ENCODE measurements at places on chromosomes 13 and 19. TPM values are rescaled to one million over a fixed set of nuclear protein-coding genes. Genes with fewer than 3 reads are reported as not detected.

GRCh38 chr13:37701306-37701705 is 102.7 kb upstream of the POSTN start:
- no peaks in the 10 kb centered on the region for H3K36me3 ChIP-seq
- no peak overlapping the region for H3K27ac ChIP-seq
- no peaks in the 10 kb centered on the region for H3K27me3 ChIP-seq
- no peaks in the 10 kb centered on the region for H3K4me1 ChIP-seq

DNA sequence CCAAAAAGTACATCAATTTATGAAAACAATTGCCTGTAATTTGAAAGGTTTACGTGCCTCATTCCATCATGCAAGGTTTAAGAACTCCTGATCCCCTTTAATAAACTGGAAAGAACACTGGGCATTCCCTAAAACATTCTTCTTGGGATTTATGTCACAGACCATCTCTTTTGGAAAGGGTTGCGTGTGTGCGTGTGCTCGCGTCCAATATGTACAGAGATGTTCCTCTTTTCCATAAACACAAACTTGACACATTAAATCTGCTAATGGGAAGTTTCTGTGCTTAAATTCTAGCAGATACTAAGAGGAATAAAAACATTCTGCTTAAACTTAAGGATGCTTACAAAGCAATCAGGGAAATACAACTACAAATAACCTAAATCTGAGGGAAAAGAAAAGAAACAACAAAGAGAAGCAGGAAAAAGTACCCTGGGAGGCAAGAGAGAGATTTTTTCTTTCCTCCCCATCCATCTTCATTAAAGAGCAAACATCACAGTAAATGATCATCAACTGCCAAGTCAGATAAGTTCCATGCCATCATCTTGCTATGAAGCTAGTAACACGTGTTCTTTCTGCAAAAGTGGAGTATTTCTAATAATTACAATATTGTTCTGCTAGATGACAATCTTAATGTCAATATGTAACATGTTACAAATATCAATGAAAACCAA is 83.7 kb downstream of the STK24 start:
- peak overlapping the region; percentile 44 for H3K27ac ChIP-seq
- H3K36me3 ChIP-seq: peaks cover 5% of the 10 kb centered on the region
- DNase-seq: no peak
- no peak overlapping the region for H3K4me3 ChIP-seq

- H3K27me3 ChIP-seq: no peaks in the 10 kb centered on the region
- no peak for DNase-seq
- H3K4me1 ChIP-seq: peaks cover 27% of the 10 kb centered on the region
- no peak overlapping the region for H3K4me3 ChIP-seq
Observed at GRCh38 chr13:44160591-44161191, 212.9 kb upstream of the SERP2 start.

DNA sequence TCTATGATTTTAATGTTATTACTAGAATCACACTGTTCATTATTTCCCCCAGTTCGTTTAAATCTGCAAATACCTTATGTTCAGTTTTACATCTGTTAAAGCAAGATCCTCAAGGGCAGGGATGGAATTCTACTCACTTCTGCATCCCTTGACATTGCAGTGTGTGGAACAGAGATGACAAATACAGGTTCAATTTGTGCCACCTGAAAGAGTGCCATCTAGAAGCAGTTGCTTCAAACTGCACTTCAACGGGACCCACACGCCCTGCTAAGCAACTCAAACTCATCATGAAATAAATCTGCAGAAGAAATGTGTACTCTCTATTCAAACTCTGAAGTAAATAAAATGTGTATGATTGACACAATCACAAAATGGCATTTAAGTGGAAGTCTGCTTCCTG is 44.5 kb downstream of the RUBCNL start:
- H3K36me3 ChIP-seq: no peaks in the 10 kb centered on the region
- no peak for DNase-seq
- no peaks in the 10 kb centered on the region for H3K27me3 ChIP-seq
- H3K4me3 ChIP-seq: no peak overlapping the region

- peaks cover 11% of the 10 kb centered on the region for H3K27me3 ChIP-seq
- H3K4me1 ChIP-seq: peaks cover 3% of the 10 kb centered on the region
- no peak overlapping the region for H3K4me3 ChIP-seq
- no peaks in the 10 kb centered on the region for H3K36me3 ChIP-seq
- peak; percentile 35 for DNase-seq
Observed at GRCh38 chr19:46030812-46031550, 8.1 kb upstream of the PGLYRP1 start.

DNA sequence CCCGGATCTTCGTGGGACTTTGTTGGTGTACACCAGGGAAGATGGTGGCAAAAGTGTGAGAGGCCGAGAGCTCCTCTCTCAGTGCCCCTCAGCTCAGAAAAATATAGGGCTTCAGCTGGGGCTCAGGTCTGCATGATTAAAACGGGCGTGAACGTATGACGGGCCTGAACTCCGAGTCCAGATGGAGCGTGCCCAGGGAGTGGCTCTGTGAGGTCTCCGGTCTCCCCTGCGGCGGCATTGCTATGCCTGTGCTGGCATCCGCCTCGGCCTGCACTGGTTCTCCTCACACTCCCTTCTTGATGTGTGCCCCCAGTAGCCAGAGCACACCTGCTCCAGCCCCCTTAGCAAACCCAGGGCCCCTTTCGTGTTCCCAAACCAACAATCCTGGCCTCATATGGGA is 82.0 kb downstream of the TEX29 start:
- no peaks in the 10 kb centered on the region for H3K36me3 ChIP-seq
- H3K27ac ChIP-seq: no peak overlapping the region
- H3K27me3 ChIP-seq: peaks cover 12% of the 10 kb centered on the region
- H3K4me1 ChIP-seq: no peaks in the 10 kb centered on the region
- no peak overlapping the region for H3K4me3 ChIP-seq
- DNase-seq: no peak

DNA sequence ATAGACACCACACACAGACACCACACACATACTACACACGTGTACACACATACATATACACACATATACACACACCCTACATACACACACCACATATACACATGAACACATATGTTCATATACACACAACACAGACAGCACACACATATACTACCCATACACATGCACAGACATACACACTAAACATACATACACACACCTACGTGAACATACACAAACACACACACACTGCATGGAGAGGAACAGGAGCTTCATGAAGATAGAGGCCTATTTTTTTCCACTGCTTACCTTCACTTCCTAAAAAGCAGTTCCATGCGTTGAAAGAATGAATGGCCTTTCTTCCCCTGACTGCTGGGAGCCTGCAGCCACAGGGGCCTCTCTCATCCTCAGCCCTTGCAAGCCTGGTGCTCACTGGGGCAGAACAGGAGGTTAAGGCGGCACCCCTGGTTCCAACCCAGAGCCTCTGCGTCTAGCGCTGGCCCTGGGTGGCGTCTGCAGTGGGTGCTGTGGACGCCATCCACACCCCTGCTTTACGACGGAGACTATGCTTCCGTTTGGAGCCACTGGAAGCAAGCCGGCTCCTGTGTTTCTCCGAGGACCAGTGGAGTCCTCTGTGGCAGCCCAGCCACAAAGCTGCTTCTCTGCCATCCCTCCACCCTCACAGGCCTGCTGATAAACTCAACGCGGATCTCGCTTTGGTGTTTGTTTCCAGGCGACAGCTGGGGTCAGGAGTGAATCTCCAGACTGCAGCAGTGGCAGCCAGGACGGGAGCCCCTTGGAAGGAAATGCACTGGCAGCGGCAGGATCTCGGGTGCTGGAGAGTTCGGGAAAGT is 1.9 kb upstream of the RASA3 start:
- no peak for DNase-seq
- H3K4me3 ChIP-seq: no peak overlapping the region
- no peaks in the 10 kb centered on the region for H3K27me3 ChIP-seq
- no peak overlapping the region for H3K27ac ChIP-seq
- no peaks in the 10 kb centered on the region for H3K36me3 ChIP-seq

DNA sequence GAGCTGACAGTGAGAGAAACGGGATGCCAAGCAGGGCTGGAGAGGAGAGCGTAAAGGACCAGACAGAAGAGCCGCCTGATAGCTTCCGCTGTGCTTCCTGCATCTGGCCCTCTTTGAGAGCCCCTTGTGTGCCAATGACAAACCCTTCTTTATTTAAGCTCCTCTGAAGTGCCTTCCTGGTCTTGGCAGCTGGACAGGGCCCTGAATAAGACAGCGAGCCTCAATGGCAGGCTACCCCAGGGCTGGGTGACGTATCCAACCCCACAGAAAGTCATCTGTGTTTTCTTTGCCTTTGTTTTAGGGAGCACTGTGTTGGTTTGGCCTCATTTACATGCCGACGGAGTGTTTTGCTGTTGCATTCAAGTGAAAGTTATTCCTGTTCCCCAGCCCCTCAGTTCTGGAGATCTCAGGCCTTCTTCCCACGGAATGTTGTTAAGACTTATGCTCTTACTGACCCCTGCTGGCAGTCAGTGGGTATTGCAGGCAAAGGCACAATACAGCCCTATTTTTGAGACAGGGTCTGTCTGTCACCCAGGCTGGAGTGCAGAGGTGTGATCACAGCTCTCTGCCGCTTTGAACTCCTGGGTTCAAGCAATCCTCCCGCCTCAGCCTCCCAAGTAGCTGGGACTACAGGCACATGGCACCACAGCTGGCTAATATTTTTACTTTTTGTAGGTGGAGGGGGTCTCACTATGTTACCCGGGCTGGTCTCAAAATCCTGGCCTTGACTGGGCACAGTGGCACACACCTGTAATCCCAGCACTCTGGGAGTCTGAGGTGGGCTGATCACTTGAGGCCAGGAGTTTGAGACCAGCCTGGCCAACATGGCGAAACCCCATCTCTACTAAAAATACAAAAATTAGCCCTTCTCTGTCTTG is 16.8 kb downstream of the CCL25 start:
- no peak overlapping the region for H3K4me3 ChIP-seq
- no peaks in the 10 kb centered on the region for H3K36me3 ChIP-seq
- H3K4me1 ChIP-seq: no peaks in the 10 kb centered on the region
- H3K27ac ChIP-seq: no peak overlapping the region
- H3K27me3 ChIP-seq: peaks cover 3% of the 10 kb centered on the region

GRCh38 chr13:95247852-95248251 is 53.4 kb downstream of the ABCC4 start:
- H3K27ac ChIP-seq: no peak overlapping the region
- DNase-seq: no peak
- no peaks in the 10 kb centered on the region for H3K27me3 ChIP-seq
- H3K4me3 ChIP-seq: no peak overlapping the region

- H3K36me3 ChIP-seq: peaks cover 3% of the 10 kb centered on the region
- DNase-seq: peak; percentile 98
- H3K27me3 ChIP-seq: no peaks in the 10 kb centered on the region
- peaks cover 8% of the 10 kb centered on the region for H3K4me1 ChIP-seq
Observed at GRCh38 chr19:53431399-53432087, at the start of gene ZNF761. ZNF761 (plus strand) TSS chr19:53431984; CDS start chr19:53447269, 15,285 bp downstream.

- no peak for DNase-seq
- H3K27me3 ChIP-seq: no peaks in the 10 kb centered on the region
- H3K36me3 ChIP-seq: peaks cover 13% of the 10 kb centered on the region
- H3K4me3 ChIP-seq: peak within 1 kb of the TSS; percentile 93
Observed at GRCh38 chr19:17718947-17719711, at the start of gene MAP1S. MAP1S (plus strand) TSS chr19:17719480; CDS start chr19:17719503, 23 bp downstream.

DNA sequence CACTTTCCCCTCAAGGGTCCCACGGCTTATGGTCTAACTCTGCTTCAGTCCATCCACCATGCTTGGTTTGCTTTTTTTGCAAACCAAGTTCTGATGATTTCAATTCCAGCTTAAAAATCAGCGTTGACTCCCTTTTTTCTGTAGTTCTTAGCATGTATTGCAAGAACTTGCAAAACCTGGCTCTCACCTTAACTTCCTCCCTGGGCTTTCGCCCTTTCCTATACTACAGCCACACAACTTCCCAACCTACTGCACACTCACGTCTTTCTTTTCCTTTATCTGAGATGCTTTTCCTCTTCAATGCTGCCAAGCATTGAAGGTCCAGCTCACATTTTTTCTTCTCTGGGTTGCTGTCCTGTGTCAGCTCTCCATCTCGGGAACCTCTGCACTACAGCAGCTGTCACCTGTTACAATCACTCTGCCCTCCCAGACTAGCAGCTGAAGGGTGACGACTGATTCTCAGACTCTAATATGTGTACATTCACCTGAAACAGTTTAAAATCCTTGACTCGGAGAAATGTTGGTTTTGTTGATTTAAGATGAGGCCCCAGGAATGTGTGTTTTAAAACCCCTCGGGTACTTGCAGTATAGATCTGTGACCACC is 143.7 kb downstream of the FREM2 start:
- H3K27me3 ChIP-seq: no peaks in the 10 kb centered on the region
- H3K27ac ChIP-seq: no peak overlapping the region
- H3K4me1 ChIP-seq: no peaks in the 10 kb centered on the region

GRCh38 chr13:110914331-110915056 is 375 bp downstream of the ANKRD10 start:
- no peaks in the 10 kb centered on the region for H3K27me3 ChIP-seq
- peak overlapping the region; percentile 77 for H3K4me3 ChIP-seq
- peaks cover 8% of the 10 kb centered on the region for H3K36me3 ChIP-seq
- DNase-seq: no peak

GRCh38 chr13:26050568-26051230 is 1.1 kb downstream of the SHISA2 start:
- peaks cover 74% of the 10 kb centered on the region for H3K27me3 ChIP-seq
- peaks cover 34% of the 10 kb centered on the region for H3K4me1 ChIP-seq
- no peak overlapping the region for H3K27ac ChIP-seq
- H3K36me3 ChIP-seq: no peaks in the 10 kb centered on the region

- H3K27me3 ChIP-seq: no peaks in the 10 kb centered on the region
- H3K4me1 ChIP-seq: peaks cover 29% of the 10 kb centered on the region
- peak; percentile 87 for DNase-seq
- H3K4me3 ChIP-seq: peak overlapping the region; percentile 0
- peak overlapping the region; percentile 61 for H3K27ac ChIP-seq
- H3K36me3 ChIP-seq: no peaks in the 10 kb centered on the region
Observed at GRCh38 chr13:114078461-114079451, 53.7 kb downstream of the RASA3 start.

DNA sequence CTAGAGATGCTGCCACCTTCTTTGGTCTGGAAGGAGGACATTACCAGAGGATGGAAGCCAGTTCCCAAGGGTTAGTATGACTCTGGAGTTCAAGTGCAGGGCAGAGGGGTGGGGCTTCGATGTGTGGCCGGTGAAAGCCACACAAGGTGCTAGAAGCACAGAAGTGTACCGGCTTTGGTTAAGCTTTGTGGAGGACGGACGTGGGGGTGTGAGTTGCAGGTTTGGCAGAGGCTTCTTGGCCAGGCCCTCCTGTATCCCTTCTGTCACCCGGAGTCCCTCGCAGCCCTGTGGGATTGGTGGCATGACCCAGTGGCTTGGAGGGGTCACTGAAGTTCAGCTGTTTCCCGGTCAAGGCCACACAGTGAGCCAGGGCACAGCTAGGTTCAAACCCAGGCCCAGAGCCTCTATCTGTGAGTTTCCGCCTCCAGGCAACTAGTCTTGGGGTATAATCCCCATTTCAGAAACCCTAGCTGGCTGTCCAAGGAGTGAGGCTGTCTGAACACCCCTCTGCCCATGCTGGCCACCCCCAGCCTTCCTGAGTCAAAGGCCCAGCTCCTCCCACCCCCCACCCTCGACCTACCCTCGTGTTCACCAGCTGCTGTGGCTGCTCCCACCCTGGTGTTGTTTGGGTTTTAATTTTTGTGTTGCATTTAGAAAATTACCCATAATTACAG is 4.6 kb upstream of the SSBP4 start:
- H3K27me3 ChIP-seq: no peaks in the 10 kb centered on the region
- H3K36me3 ChIP-seq: no peaks in the 10 kb centered on the region
- H3K4me3 ChIP-seq: peak overlapping the region; percentile 6
- H3K27ac ChIP-seq: peak overlapping the region; percentile 81
- H3K4me1 ChIP-seq: peaks cover 55% of the 10 kb centered on the region

FAM216B gene
- total RNA-seq: not detected

IFI30 gene
- total RNA-seq: 37.2 TPM

TNNI3 gene
- 4.7 TPM for total RNA-seq

OR7A5 gene
- 3.0 TPM for total RNA-seq

LILRB3 gene
- total RNA-seq: 2.3 TPM

ZNF222 gene
- 3.3 TPM for total RNA-seq

ZNF556 gene
- total RNA-seq: not detected

SHFL gene
- total RNA-seq: 11.8 TPM

BICRA gene
- 33.6 TPM for total RNA-seq

ZIC5 gene
- not detected for total RNA-seq

Data from suprapubic skin (tissue), 4 donors.